ENCODE measurements at places on chromosomes 13 and 19.

DNA sequence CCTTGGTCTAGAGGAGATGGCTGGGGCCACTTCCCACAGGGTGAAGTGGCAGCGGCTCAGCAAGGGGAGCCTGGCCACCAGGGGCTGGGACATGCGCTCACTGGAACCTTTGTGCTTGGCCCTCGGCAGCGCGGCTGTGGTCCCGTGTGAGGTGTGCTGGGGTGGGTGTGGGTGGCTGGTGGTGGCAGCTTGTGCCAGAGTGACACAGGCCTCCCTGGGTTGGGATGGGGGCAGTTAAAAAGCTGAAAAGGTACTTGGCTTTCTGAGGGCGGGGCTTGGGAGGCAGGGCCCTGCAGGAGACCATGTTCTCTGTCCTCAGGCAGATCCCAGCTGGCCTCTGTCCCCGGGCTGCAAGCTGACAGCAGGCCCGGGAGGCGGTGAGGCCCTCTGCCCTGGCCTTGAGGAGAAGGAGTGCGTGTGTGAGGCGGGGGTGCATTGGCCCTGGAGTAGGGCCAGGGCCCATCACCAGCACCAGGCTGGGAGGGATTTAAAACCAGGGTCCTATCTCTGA, 17.3 kb downstream of the MPND start:
- DNase-seq = no peak

DNA sequence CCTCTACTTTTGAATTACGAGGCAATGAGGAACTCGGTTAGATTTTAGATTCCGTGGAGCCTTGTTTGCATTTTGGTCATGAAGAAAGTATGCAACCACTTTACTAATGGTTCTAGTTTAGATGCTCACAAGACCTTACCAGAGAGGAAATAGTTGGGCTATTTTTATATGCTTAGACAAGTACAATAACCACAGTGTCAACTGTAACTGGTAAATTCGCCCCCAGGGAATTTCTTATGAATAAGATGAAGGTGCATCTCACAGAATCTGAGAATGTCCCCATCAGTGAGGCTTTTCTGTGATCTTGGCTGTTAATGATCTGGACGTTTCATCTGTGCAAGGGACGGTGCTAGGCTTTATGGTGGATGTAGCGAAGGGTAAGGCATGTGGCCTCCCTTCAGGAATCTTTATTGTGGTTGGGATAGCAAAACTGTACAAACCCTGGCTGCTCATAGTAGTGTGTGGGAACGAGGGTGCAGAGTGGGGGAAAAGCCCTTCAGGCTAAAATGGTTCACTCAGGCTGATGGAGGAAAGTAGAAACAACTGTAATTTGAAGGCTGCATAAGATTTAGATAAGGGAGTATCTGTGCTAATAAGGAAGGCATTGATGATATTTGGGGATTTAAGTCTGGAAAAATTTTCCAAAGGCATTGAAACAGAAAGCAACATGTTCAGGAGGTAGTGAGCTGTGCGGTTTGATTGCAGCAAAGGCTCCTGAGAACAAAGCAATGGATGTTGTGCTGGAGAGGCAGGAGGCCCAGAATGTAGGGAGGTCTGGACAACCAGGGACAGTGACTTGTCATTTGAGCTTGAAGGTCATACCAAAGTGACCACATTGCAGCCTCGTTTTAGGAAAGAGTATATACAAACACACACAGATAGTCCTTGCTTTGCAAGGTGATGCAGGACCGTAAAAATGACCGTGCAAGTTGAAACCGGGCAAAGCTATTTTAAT, 28.4 kb downstream of the UBAC2 start:
- DNase-seq = no peak

DNA sequence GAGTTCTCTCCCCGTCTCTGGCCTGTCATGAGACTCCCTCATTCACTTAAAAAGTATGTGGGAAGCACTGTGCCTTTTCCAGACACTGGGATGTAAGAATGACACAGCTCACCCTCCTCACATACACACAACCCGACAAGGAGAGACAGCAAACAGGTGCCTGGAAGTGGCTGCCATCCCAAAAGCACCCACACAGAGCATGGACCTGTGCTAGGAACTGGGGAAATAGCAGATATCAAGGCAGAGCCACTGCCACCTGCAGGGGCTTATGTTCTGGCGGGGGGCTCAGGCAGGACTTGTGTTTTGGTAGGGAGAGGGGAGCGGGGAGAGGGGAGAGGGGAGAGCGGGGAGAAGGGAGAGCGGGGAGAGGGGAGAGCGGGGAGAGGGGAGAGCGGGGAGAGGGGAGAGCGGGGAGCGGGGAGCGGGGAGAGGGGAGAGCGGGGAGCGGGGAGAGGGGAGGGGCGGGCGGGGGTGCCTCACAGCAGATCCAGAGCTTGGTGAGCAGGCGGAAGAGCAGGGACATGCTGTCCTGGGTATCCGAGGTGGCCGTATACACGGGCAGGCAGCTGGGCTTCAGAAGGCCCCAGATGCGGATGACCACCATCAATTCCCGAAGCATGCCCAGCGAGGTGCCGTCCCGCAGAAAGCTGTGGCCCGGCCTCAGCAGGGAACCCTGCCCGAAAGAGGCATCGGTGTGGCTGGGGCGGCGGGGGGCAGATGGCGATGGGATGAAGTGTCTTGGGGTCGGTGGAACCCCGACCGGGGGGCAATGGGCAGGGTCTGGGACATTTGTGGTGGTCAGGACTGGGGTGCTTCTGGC, 12.2 kb downstream of the CFD start:
- no peak for DNase-seq

DNA sequence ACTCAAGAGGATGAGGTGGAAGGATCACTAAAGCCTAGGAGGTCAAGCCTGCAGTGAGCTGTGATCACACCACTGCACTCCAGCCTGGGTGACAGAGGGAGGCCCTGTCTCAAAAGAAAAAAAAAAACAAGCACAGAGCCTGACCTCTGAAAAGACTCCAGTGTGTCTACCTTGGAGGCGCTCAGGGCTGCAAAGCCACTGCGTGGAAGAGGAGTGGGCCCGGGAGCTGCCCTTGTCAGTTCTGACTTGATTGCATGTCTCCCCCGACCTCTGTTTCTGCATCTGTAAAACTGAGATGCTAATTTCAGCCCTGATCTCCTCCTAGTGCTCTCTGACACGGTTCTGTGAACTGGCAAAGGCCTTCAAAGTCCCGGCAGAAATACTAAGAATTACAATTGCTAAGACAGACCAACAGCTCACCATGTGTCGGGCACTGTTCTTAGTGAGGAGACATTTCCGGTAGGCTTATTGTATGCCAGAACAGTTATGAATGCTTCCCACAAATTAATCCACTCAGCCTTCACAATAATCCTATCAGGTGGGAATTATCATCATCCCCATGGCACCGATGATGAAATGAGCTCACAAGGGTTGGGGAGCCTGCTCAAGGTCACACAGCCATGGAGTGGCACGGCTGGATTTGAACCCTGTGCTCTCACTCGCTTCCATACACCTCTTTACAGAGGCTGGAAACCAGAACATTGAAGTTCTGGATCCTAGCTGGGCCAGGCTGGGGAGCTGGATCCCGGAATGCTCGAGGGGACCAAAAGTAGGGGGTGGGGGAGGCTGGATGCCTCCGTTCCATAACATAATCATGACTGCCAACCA, 3.5 kb downstream of the AKT2 start:
- no peak for DNase-seq

DNA sequence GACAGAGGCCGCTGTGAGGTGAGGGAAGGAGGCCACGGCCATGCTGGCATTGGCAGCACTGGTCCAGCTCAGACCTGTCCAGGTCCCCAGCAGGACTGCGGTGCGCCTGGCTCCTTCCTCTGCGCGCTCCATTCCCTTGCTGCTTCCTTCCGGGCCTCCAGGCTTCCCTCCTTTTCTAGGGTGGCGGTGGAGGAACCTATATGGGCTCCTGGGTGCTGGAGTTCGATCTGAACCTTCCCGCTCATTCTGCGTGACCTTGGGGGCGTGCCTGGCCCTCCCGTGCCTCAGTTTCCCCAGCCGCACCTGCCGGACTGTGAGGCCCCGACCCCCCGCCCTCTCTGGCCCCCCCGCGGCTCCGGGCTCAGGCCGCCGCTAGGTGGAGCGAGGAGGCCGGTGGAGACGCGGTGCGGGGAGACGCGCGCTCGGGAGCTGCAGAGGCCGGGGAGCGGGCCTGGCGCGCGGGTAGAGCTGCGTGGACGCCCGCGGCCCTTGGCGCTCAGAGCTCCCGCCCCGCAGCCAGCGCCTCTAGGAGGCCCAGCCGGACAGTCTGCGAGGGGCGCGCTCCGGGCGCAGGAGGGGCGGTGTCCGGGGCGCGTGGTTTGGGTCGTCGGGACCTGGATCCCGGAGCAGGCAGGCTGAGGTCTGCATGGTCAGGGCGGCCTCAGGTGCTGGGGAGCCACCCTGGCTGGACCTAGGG, 29.9 kb downstream of the EFNA2 start:
- peak; percentile 54 for DNase-seq

- no peak for DNase-seq
These were observed 1052.8 kb upstream of the SPRY2 start for GRCh38 chr13:81393721-81394120.

DNA sequence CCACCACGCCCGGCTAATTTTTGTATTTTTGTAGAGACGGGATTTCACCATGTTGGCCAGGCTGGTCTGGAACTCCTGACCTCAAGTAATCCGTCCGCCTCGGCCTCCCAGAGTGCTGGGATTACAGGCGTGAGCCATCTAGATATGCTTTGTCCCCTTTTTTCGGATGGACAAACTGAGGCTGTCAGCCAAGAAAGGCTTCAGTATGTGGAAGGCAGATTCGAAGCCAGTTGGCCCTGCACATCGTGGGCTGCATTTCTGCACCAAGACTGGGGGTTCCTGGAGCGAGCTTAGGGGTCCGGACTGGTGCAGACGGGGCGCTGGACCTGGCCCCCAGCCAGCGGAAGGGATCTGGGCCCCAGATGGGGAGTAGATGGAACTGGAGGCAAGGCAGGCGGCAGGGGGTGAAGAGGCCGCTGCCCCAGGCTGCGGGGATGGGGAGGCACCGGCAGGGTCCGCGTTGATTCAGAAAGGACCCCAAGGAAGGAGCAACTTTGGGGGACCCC, 9.7 kb upstream of the JUND start:
- no peak for DNase-seq

- no peak for DNase-seq
These were observed 20.6 kb upstream of the UQCRFS1 start for GRCh38 chr19:29233591-29233990.

GRCh38 chr19:4580961-4581665, 21.6 kb upstream of the SEMA6B start:
- DNase-seq = no peak

- no peak for DNase-seq
These were observed 653 bp downstream of the MVB12A start for GRCh38 chr19:17420475-17420924.
